ENCODE measurements at places on chromosomes 6 and 20.

DNA sequence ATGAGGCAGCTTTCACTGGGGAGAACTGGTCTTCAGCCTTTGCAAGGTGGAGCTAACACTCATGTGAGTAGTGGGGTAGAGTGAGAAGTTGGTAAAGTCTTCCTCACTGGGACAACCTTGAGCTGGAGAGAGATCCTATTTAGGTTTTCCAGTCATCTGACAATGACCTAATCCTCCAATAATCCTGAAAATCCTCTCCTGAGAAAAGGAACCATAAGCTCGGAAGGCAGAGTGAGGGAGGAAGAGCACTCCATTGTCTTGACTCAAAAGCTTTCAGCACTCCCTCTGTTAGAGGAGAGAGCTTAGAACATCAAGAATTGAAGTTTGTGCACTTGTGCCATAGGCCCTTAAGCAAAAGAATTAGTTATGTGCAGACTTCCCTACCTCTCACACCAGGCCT is 77.8 kb downstream of the TRAM2 start:
- DNase-seq, result no peak

GRCh38 chr6:37923514-37923913 is 104.0 kb downstream of the ZFAND3 start:
- no peak for DNase-seq

GRCh38 chr6:4914420-4915159 is 89.2 kb downstream of the RPP40 start:
- no peak for DNase-seq

DNA sequence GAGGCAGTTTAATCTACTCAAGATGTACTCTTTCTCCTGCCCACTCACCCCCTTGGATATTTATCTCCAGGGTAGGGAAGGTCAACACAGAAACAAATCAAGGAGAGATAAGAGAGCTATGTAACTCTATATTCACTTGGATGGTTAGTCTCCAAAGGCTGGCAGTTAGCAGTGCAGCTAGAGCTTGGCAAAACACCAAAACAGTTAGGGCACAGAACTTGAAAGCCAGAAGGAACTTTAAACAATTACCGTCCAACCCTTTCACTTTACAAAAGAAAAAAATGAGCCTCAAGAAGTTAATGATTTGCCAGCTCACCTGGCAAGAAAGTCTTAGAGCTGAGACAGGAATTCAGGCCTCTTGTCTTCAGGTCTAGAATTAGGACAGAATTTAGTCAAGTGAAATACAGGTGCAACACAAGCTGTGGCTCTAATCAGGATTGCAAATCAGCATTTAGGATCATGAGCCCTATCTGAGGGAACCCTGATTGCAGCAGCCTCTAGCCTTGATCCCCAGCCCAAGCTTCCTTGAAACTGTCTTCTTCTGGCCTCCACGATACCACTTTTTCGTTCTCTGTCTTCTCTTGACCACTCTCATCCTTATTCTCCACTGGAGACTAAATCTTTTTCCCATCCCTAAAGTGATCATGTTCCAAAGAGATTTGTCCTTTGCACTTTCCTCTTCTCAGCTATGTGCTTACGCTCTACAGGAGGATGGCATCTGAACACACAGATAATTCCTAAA is 14.9 kb downstream of the NEDD9 start:
- no peak for DNase-seq

DNA sequence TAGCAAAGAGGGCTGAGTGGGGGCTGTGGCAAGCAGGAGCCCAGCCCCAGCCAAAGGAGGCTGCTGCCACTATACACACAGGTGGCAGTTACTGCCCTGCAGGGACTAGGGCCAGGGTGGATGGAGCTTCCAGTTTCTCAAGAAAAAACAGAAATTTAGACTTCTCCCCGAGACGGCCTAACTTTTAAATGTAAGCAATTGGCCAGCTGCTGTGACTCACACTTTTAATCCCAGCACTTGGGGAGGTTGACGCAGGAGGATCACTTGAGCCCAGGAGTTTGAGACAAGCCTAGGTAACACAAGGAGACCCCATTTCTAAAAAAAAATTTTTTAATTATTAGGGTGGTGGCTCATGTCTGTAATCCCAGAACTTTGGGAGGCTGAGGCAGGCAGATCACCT is 98.2 kb upstream of the NFATC2 start:
- no peak for DNase-seq

DNA sequence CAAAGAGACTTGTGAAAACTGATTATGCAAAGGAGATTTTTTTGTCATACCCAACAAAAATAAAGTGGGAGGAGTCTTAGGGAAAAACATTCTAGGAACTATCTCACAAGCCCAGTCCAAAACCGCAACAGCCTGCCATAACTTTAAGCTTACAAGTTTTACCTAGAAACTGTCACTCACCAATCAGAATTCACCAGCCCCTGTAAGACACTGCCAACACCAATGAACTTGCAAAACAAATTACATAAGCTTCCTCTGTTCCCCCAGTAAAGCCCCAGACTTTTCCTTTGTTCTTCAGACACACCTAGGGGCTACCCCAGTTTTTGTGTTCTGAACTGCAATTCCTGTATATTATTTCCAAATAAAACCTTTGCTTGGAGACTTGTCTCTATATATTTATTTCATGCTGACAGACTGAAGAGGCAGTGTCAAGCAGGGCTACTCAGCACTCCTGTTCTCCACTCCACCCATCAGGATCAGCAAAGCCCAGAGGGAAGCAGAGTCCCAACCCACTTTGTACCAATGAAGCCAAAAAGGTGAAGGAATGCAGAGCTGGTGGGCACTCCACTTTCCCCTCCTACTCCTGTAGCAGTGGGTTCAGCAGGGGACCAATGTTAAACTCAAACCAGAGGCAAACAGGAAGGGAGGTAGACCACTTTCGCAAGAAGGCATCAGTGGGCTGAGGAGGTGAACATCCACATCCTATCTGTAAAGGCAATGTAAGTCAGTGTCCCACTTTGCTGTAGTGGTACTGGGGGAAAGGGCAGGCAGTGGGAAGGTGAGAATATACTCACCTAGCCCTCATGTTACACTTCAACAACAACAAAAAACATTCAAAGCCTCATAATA is 142.5 kb upstream of the RUNX2 start:
- DNase-seq, result no peak

- no peak for DNase-seq
Measured at GRCh38 chr6:123803504-123804013, at the start of gene NKAIN2. TSS of gene NKAIN2 (plus strand) at chr6:123803865.

- no peak for DNase-seq
Measured at GRCh38 chr6:6392214-6393068, 72.0 kb upstream of the F13A1 start.

DNA sequence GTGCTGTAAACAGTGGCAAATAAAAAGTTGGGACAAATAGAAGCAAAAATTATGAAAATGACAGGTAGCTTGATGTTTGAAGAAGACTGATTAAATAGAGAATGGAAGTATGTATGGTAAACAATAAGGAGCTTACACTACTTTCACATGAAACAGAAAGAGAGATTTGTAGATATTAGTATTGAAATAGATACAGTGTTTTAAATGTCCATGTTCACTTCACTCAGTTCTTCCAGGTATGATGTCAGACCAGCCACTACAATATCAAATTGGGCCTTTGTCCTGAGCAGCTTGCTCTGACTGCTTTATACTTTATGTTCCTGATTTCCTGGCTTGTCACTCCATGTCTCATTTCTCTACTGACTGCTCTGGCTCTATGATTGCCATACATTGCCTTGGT is 107.5 kb downstream of the CENPW start:
- DNase-seq, result no peak

- no peak for DNase-seq
Measured at GRCh38 chr20:59723108-59723500, 118.8 kb downstream of the PHACTR3 start.

DNA sequence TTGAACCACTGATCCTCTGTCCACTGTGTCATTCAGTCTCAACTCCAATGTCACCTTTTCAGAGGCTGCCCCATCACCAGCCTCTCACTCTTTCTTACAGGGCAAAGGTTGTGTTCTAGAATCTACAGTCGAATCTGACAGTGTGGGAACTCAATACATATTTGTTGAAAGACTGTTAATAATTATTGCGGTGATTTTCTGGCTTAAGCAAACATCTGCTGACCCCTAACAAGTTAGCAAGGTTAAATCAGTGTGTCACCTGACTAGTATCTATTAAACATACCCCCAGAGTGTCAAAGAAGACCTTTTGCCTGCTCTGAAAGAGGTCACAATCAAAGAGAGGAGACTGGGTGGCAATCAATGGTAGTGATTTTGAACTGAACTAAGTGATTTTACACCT is 41.9 kb downstream of the ELOVL2 start:
- no peak for DNase-seq

GRCh38 chr6:112153926-112154607 is 66.7 kb downstream of the FAM229B start:
- no peak for DNase-seq

DNA sequence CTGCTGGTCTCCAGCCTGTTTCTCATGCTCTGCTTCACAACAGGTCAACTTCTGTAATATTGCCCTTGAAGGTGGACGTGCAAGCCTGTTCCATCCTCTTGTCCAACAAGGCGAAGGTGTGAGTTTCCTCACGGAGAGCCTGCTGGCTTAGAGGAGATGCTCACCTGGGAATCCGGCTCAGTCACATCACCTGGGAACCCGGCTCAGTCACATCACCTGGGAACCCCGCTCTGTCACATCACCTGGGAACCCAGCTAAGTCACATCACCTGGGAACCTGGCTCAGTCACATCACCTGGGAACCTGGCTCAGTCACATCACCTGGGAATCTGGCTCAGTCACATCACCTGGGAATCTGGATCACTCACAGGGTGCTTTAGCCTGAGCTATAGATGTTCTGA is 230.1 kb downstream of the ERMARD start:
- DNase-seq, result no peak

DNA sequence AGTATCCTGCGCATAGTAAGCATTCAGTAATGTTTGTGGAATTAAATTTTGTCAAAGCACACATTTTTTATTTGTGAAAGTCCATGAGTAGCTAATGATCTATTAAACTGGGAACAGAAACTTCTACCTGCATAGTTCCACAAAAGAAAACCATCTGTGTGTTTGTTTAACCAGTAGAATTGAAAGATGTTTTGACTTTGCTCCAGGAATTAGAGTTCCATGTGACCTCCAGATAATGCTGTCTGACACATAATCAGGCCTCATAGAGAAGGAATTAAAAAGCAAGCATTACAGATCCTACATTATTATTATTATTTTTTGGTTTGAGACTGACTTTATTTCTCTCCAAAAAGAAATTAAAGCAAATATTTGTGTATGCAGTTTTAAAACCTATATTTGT is 126.5 kb downstream of the PACRG start:
- no peak for DNase-seq

- DNase-seq, result no peak
Measured at GRCh38 chr6:35777356-35778102, 1.1 kb downstream of the CLPSL2 start.

DNA sequence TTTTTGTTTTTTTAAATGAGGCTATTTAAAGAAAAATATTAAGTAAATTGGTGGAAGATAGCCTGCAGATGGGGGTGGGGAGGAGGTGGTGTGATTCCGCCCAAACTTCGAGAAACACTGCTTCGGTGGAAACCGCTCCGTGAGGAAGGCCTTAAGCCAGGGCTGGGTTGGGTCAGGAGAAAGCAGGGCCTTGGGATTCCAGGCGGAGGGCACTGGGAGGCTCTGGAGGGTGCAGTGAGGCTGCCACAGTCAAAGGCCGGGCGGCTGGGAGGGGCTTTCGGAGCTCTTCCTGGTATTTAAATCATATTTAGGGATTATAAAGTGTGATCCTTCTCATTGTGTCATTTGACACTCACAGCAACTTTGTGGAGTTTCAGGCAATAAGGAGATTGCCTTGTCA is 22.2 kb upstream of the SCRT2 start:
- no peak for DNase-seq

DNA sequence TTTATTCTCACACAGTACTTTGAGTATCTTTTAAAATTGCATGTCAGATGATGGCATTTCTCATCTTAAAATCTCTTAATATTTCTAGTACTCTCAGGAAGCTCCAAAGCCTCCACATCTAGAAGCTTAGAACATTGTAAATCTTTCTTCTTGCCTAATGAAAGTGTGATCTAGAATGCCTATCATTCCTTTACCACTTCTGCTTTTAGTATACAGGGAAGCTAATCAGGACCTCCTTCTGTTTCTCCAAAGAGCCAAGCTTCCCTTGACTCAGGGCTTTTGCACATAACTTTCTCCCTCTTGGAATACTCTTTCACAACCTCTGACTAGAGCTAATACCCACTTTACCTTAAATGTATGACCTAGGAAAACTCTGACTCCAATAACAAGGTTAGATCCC is 7.5 kb upstream of the ELOVL4 start:
- DNase-seq, result no peak

DNA sequence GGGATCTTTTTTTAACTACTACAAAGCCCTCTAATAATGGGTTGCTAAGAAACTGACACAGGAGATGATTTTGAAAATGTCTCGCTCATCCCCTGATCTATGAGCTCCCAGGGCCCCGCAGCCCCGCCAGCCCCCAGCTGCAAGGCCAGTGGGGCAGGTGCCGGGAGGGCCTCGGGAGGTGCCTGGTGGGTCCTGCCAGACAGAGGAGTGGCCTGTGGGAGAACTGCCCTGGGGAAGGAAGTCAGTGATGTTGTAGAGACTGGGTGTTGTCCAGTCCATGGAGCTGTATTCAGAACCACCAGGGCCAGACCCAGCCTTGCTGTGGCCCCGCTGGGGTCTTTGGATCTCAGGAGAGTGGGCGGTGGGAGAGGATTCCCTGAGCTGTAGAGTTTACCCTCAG is 258.7 kb downstream of the TAF4 start:
- no peak for DNase-seq

GRCh38 chr6:128784266-128784665 is 98.7 kb upstream of the LAMA2 start:
- DNase-seq, result no peak

GRCh38 chr6:142055219-142055618 is 77.5 kb upstream of the GJE1 start:
- DNase-seq, result no peak

DNA sequence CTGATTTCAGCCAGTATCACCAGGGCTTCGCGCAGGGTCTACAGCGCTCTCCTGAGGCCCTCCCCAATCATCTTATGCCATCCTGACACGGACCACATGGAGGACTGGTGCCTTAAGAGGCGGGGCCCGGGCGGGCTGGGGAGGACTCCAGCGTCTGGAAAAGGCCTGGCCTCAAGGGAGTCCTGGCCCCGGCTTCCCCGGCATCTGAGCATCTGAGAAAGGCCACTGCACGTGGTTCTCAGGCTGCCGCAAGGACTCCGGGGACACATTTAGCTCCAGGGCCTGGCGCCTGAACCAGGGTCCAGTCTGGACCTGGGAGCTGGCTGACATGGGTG is 21.4 kb downstream of the BHLHE23 start:
- DNase-seq, result no peak

GRCh38 chr20:57968120-57968519 is 258.3 kb upstream of the PMEPA1 start:
- DNase-seq, result no peak

DNA sequence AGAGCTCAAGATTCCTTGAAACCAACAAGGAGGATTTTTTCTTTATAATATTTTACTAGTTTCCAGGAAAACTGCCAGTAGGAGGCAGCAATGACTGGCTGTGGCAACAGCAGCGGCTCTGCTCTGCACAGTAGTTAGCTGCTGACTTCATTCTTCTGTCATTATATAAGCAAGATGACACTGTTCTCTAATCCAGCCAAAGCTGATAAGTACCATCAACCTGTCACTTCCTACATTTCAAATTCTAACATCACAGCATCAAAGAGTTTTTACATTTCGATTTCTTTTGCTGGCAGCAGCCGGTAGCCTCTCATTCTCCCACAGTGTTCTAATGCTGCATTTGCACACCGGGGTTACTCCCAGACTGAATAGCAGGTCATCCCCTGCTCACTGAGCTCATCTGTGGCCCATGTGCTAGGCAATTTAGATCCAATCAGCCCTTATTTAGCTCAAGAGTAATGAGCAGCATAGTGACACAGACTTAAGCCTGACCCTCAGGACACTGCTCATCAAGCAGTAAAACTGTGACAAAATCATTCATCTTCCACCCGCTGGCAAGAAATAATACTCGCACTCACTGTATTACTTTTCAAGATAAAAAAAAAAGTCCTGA is 67.8 kb downstream of the MMS22L start:
- no peak for DNase-seq
